ENCODE measurements at places on chromosomes 3 and 15.
A peak's percentile ranks its signal among the peaks of the same experiment; 100 is the strongest.

- DNase-seq = peak; percentile 61
Measured at GRCh38 chr3:181700168-181701087, 11.3 kb upstream of the SOX2 start.

DNA sequence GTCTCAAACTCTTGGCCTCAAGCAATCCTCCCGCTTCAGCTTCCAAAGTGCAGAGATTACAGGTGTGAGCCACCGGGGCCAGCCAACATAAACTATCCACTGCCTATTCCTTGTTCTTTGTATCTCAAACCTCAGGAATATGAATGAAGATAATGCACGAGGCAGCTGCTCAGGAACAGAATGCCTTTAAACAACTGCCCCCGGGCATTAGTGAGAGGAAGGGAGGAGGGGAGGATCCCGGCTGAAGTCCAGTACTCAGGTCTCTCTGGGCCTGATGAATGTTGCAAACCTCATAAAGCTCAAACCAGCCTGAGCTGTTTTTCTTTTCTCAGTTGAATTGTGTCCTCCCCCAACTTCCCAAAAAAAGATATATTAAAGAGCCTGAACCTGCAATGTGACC is 26.9 kb upstream of the MTMR14 start:
- no peak for DNase-seq

- no peak for DNase-seq
Measured at GRCh38 chr3:58116985-58117384, 93.8 kb downstream of the DNASE1L3 start.

DNA sequence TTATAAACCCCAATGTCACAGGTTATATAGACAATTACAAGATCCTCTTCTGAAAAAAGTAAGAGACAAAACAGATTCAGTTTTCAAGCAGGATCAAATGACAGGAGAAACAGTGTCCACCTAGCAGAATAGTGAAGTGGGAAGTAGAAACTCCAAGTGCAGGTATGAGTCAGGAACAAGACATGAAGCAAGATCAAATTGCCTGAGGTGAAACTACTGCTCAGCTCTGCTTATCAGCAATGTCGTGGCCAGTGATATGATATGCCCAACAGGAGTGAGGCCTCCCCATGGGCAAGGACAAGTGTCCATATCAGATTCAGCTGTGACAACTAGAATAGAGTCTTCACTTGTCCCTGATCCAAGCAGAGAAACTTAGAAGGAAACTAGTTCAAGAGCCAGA is 100.0 kb downstream of the ZMAT3 start:
- DNase-seq = no peak

GRCh38 chr15:75170711-75171341 is 30.9 kb upstream of the C15orf39 start:
- no peak for DNase-seq

DNA sequence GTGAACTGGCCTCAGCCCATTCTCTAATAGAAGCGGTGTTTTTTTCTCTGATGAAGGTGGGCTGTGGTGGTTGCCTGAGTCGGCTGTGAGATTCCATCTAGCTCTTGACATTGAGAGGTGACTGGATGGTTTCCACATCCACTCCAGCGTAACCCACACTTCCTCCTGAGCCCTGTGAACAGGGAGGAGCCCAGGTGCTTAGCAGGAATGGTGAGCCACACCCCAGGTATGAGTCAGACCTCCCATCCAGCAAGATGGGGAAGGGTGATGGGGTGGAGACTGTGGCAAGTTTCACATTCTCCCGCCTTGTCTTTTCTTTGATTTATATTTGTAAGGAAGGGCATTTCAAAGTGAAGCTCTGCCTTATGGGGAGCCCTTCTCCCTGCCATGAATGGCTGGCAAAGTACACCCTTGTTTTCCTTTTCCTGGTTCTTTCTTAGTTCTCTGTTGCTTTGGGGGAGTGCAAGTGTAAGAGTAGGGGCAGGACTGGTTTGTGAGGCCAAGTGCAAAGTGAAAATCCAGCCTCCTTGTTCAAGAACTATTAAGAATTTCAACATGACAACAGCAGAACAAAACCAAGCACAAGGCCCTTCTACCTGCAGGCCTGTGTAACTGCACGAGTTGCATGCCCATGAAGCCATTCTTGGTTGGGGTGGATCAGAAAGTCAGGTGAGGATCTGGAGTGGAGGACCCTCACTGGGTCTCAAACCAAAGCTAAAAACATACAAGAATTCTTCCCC is 4.6 kb upstream of the TPRG1 start:
- no peak for DNase-seq

- DNase-seq = no peak
Measured at GRCh38 chr3:169965562-169966427, 812 bp upstream of the SEC62 start.

DNA sequence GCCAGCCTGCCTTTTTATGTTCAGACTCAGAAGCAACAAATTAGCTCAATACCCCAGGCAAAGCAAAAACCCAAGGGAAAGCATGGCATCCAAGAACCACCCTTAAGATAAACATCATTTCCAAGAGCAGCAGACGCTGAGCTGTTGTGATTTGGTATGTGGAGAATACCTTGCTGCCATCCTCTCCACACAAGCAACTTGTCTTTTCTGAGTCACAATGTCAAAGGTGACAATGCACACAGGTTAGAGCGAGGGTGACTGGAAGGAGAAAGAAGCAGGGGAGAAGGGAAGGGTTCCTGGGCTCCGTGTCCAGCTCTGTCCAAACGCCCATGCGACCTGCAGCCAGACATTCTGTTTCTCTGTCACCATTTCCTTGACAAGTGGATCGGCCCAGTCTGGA is 6.0 kb downstream of the PCSK6 start:
- DNase-seq = no peak

DNA sequence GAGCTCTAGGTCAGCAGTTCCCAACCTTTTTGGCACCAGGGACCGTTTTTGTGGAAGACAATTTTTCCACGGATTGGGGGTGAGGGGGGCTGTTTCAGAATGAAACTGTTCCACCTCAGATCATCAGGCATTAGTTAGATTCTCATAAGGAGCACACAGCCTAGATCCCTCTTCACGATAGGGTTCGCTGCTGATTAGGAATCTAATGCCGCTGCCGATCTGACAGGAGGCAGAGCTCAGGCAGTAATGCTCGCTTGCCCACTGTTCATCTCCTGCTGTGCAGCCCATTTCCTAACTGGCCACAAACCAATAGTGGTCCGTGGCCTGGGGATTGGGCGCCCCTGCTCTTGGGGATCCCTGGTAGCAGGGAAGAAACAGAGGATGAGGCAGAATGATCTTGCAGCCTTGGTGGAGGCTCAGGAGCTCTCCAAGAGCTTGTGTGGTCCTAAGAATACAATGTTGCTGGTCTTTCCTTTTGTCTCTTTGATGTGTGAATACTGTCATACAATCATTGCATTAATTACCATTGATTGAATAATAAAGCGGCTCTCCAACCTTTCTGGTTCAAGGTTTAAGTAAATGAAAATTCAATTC is 183.2 kb downstream of the FNDC3B start:
- DNase-seq = no peak

- no peak for DNase-seq
Measured at GRCh38 chr3:143344516-143345165, 225.1 kb downstream of the CHST2 start.

Data from NCI-H460 (cell line).